ENCODE measurements at places on chromosomes 16 and 17.
A peak's percentile ranks its signal among the peaks of the same experiment; 100 is the strongest.

DNA sequence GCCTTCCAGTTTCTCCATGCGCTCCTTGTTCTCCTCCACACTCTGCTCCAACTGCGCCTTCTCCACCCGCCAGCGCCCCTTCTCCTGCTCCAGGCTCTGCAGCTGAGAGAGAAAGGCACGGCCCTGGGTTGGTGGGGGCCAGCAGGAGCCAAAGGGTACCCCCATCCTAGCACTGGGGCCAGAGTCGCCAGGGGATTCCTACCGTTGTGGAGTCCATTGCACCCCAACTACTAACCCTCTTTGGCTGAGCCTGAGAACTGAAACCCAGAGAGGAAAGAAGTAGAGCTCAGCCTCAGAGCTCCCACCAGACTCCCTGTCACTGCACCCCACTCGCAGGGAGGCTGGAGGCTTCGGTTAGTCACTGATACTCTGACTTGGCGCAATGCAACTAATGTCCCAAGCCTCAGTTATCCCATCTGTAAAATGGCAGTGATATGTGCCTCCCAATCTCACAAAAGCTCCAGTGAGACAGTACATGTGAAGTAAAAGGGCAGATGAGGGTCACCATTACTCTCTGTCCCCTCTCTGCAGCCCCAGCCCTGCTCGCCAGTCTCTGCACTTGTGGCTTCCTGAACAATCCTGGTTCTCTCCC, 6.2 kb upstream of the SAMD14 start:
- DNase-seq: no peak

DNA sequence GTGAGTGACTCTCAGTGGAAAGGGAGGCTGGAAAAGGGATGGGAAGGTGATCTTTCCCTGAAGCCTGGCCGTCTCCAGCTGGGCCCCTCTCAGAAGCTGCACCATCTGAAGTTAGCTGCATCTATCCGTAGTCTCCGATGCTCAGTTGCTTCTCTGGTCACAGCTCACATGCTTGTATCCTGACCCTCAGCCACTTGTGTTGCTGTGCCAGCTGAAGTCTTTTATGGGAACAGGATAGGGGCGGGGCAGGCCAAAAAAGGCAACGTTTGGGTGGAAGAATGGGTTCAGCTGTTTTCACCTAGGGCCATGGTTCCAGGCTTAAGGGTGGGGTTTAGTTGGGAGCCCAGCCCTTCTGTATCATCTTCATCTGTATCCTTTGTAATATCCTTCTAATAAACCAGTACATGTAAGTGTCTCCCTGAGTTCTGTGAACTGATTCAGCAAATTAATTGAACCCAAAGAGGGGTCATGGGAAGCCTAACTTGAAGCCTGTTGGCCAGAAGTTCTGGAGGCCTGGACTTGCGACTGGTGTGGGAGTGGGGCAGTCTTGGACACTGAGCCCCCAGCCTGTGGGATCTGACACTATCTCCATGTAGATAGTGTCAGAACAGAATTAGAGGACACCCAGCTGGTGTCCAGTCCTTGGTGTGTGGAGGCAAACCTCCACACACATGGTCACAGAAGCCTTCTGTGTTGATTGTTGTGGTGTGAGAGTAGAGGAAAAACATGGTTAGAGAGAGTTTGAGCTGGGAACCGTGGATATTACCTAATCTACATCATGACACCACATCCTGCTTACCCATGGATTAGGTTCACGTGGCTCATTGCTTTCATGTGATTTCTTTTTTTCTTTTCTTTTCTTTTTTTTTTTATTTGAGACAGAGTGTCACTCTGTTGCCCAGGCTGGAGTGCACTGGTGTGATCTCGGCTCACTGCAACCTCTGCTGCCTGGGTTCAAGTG, 49.3 kb upstream of the FBXO47 start:
- no peak for DNase-seq

DNA sequence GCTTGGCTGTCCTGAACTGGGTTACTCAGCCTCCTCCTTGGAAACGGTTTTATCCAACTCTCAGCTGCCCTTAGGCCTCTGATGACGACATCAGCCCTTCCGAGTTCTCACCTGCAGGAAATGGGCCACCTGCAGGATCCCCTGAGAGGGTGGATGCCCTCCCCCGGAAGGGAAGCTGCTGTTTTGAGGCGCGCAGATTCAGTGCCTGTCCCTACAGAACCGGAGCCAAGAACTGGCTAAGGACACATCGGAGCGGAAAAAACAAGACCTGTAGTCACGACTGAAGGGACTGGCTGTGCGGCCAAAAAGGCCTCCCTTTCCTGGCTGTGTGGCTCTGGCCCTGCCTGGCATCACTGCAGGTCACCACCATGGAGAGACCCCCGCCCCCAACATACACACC, 11.7 kb upstream of the C16orf95 start:
- DNase-seq: no peak

GRCh38 chr16:23146877-23147601, 2.2 kb downstream of the USP31 start:
- DNase-seq: no peak

GRCh38 chr17:38554430-38555350, 51.1 kb downstream of the SRCIN1 start:
- DNase-seq: peak; percentile 26

DNA sequence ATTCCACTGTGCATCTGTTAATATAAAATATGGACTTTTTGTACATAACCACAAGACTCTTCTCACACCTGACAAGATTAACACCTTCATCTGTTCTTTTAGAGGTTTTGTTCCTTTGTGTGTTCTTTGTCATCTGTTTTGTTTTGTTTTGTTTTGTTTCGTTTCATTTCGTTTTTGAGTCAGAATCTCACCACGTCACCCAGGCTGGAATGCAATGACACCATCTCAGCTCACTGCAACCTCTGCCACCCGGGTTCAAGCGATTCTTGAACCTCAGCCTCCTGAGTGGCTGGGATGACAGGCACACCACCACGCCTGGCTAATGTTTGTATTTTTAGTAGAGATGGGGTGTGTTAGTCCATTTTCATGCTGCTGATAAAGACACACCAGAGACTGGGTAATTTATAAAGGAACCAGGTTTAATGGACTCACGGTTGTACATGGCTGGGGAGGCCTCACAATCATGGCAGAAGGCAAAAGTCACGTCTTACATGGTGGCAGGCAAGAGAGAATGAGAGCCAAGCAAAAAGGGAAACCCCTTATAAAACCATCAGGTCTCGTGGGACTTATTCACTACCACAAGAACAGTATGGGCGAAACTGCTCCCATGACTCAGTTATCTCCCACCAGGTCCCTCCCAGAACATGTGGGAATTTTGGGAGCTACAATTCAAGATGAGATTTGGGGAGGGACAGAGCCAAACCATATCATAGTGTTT, 22.3 kb downstream of the C16orf90 start:
- no peak for DNase-seq

DNA sequence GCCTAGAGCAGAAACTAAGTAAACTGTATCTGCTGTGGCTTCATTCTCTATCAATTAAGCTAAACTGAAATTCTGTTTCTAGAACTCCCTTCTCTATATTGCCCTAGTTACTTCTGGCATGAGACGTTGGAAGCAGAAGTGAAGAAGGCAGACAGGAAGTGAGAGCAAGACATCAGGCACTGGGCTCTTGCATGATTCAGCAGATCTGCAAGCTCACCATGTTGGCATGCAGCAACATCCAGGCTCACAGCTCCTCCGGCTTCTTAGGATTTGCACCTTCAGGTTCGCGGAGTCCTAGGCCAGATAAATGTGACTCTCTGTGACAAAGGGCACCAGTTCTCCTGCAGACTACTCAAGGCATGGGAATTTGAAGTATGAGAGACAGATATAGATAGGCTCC, 148.3 kb downstream of the CDH8 start:
- no peak for DNase-seq

DNA sequence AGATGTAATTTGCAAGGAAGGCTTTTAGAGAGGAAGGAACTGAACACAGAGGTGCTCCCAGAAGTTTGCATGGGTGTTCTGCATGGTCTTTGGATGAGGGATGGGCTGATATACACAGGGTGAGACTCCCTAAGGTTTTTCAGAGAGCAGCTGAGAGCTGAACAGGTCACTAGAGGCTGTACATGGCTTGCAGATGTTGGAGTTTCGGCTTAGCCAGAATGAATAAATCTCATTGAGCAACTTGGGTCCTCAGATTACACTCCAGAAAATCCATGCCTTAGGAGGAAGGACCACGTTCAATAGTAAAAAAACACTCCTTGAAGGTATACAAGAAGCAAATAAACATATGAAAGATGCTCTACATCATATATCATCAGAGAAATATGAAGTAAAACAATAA, 7.5 kb upstream of the ITGB3 start:
- no peak for DNase-seq

- DNase-seq: no peak
Observed at GRCh38 chr17:11898526-11899235, 98.6 kb downstream of the ZNF18 start.

DNA sequence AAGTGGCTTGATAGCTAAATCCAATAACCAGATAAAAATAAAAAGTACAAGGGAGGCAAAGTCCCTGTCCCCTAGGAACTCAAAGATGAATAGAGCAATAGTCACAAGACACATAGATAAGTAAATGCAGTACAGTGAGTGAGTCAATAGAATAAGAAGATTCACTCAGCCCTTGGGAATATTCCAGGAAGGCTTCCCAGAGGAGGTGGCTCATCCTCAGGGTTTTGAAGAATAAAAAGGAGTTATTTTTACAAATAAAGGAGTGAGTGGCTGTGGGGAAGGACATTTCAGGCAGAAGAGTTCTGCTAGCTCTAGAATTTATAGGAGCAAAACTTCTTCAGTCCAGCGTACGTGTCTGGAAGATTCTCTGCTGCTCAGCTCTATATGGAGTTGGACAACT, 177.4 kb upstream of the SDK2 start:
- DNase-seq: no peak

DNA sequence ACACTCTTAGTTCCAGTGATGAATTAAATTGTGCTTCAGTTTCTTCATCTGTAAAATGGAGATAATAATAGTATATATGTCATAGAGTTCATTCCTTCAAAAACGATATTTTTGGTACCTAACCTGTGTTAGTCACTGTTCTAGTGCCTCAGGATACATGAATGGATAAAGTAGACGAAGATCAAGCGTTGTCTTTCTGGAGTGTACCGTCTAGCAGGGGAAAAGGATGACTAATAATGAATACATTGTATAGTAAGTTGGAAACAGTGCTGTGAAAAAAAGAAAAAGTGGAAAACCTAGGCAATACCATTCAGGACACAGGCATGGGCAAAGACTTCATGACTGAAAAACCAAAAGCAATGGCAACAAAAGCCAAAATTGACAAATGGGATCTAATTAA, 8.6 kb downstream of the KRT10 start:
- DNase-seq: no peak

- DNase-seq: no peak
Observed at GRCh38 chr17:58032691-58033415, 25.8 kb upstream of the SRSF1 start.
